ENCODE measurements at places on chromosomes 5 and 9.

GRCh38 chr5:155905364-155905763, 421.6 kb upstream of the SGCD start:
- no peak for DNase-seq

DNA sequence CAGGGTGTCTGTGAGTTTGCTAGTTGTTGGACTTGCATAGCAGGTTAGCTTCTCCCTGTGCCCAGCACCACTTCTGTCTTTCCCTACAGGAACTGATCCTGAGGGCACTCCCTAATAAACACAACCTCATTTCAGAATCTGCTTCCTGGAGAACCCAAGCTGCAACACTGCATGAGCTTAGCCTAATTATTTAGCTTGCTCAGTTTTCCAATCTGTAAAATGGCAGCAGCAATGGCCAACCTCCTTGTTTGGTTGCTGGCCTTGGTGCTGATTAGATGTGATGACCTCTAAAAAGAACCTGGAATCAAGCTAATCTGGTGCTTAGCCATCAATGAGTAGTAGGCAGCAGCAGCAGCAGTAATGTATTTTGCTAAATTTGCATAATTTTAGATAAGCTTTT, 133.9 kb downstream of the ADCY2 start:
- no peak for DNase-seq

DNA sequence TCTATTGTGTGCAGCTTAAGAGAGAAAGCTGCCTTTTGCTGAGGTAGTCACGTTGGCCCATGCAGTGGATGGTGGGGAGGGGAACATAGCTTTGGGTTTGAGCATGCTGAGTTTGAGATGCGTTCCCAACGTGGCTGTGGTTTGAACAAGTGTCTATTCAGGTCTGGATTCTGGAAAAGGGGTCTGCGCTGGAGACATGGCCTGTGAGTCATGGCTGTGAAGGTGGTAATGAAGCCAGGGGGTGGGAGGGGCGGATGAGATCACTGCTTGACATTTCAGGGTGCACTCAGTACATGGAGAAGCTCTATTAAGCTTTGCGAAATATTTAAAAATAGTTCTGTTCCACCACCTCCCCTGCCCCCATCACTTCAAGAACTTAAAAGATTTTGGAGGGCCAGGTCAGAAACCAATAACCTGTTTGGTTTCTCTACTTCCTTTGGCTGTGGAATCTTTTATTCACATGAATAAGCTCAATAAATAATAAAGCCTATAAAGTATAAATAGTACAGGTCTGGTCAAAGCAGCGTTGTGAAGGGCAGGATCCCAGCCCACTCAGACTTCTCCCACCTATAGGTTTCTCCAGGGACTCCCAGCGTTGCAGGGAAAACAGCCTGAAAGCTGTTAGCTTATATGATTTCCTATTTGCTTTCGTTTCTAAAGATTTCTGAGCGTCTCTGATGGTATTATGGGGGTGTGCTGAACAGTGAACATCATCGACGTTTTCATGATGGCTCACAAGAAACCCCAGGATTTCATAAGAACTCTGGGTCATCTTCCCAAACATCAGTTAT, 189.9 kb downstream of the NSG2 start:
- no peak for DNase-seq

- peak; percentile 19 for DNase-seq
Observed at GRCh38 chr9:35940458-35941407, 17.2 kb downstream of the OR2S2 start.

DNA sequence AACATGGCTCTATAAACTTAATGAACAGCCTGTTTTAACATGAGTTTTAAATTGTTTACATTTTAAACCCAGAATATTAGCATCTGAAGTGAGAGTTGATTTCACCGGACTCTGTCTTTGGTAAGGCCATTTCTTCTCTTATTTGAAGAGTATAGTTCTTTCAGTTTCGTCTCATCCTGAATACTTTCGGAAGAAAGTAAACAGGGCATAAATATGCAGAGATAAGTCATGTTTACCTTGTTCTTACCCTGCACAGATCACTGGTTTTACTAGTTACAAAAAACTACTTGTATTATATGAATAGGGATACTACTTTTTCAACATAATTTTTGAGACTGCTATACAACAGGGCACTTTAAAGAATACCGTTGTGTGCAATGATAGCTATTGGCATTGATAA, 656.3 kb upstream of the ZNF608 start:
- DNase-seq, result no peak

- DNase-seq, result no peak
Observed at GRCh38 chr5:145068721-145069120, 766.4 kb downstream of the PRELID2 start.

DNA sequence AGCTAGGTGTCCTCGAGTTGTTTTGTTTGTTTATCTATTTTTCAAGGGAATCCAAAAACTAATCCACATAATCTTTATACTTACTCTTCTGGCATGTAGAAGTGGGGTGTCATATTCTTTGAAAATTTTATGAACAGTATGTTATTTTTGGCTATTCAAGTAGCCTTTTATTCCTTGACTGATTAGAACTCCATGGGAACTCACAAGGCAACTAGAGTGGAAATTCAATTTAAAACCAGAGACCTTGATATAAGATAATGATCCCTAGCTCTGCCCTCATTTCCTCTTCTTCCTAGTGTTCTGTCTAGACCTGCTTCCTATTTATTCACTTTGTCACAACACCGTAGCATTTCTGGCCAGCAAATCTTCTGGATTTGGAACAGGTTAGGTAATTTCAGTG, 1123.7 kb upstream of the C9orf72 start:
- no peak for DNase-seq
